Placental epithelial cell (primary cell): ENCODE measurements at places on chromosomes 1 and 21. TPM values are rescaled to one million over a fixed set of nuclear protein-coding genes. Genes with fewer than 3 reads are reported as not detected.

C1QTNF12 gene
- 0.79 and 1.7 TPM in 2 replicates for total RNA-seq

LCE1D gene
- total RNA-seq: not detected in 2 replicates

RCOR3 gene
- total RNA-seq: 30.9 and 45.9 TPM in 2 replicates

ATP1A1 gene
- 89.5 and 164 TPM in 2 replicates for total RNA-seq

TMEM53 gene
- 7.1 and 15.8 TPM in 2 replicates for total RNA-seq

THEM5 gene
- not detected in 2 replicates for total RNA-seq

CBR3 gene
- total RNA-seq: 0.54 and 2.4 TPM in 2 replicates

CFAP74 gene
- total RNA-seq: not detected in 2 replicates

CDK11A gene
- 13.0 and 31.4 TPM in 2 replicates for total RNA-seq

AGPAT3 gene
- total RNA-seq: 6.3 and 10.8 TPM in 2 replicates

TMEM240 gene
- 2.1 and 3.9 TPM in 2 replicates for total RNA-seq

SPRR2D gene
- total RNA-seq: not detected in 2 replicates

ADGRL2 gene
- total RNA-seq: 33.8 and 67.7 TPM in 2 replicates

KRTAP19-1 gene
- total RNA-seq: not detected in 2 replicates

KPRP gene
- total RNA-seq: not detected in 2 replicates

CA14 gene
- total RNA-seq: under 0.01 TPM in 1 of 2 replicates, not detected in the other

ZNF593OS gene
- total RNA-seq: under 0.01 TPM in 1 of 2 replicates, not detected in the other

LORICRIN gene
- not detected in 2 replicates for total RNA-seq

DNAI4 gene
- 4.0 and 12.2 TPM in 2 replicates for total RNA-seq

FCN3 gene
- not detected in 2 replicates for total RNA-seq

FCRL2 gene
- total RNA-seq: not detected in 2 replicates

CELA3A gene
- not detected in 2 replicates for total RNA-seq

AADACL4 gene
- under 0.01 TPM in 1 of 2 replicates, not detected in the other for total RNA-seq

HYI gene
- 31.8 and 54.6 TPM in 2 replicates for total RNA-seq

PRR9 gene
- total RNA-seq: 6.4 TPM in 1 of 2 replicates, not detected in the other

SPATA21 gene
- not detected in 2 replicates for total RNA-seq

PSRC1 gene
- 5.0 and 10.2 TPM in 2 replicates for total RNA-seq

S100A1 gene
- 0.39 TPM in 1 of 2 replicates, not detected in the other for total RNA-seq

S100A9 gene
- total RNA-seq: not detected in 2 replicates

TSPAN1 gene
- 2.0 and 8.6 TPM in 2 replicates for total RNA-seq

TRIM67 gene
- not detected in 2 replicates for total RNA-seq

CHIT1 gene
- not detected in 2 replicates for total RNA-seq

F11R gene
- 107 and 238 TPM in 2 replicates for total RNA-seq

IGSF21 gene
- total RNA-seq: not detected in 2 replicates

NECAP2 gene
- 47.9 and 67.9 TPM in 2 replicates for total RNA-seq

GNAT2 gene
- total RNA-seq: 0.11 and 0.39 TPM in 2 replicates

DCST2 gene
- total RNA-seq: 0.43 and 2.4 TPM in 2 replicates

TRIM58 gene
- 3.1 and 18.8 TPM in 2 replicates for total RNA-seq

LINGO4 gene
- not detected in 2 replicates for total RNA-seq

SPATA46 gene
- not detected in 2 replicates for total RNA-seq

GJA9 gene
- total RNA-seq: 0.11 TPM in 1 of 2 replicates, not detected in the other
